ENCODE measurements at places on chromosomes 7 and 10. TPM values are rescaled to one million over a fixed set of nuclear protein-coding genes. Genes with fewer than 3 reads are reported as not detected.
A peak's percentile ranks its signal among the peaks of the same experiment; 100 is the strongest.

MARVELD1 gene
- 22.5 TPM for total RNA-seq

ZFAND4 gene
- 20.6 TPM for total RNA-seq

SEMA3A gene
- total RNA-seq, result 7.4 TPM

- no peak for DNase-seq
Observed at GRCh38 chr7:73742338-73742752, 3.7 kb upstream of the ABHD11 start.

DNA sequence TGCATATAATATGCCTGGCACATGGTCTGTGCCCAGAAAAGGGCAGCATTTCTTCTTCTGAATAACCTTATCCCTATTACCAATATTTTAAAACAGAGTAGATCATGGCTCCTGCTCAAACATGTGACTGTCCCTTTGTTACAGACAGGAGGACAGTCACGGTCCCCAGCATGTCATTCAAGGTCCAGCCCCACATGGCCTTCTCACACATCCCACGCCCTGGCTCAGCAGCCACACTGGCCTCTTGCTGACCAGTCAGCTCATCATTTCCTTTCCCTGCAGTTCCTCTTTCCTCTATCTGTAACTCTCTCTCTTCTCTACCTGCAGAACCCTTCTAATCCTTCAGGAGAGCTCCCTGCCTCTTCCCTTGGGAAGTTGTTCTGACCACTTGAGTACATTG, 167.8 kb downstream of the CHN2 start:
- no peak for DNase-seq

GRCh38 chr7:96075510-96076349, 246.2 kb downstream of the SLC25A13 start:
- DNase-seq, result peak; percentile 85

DNA sequence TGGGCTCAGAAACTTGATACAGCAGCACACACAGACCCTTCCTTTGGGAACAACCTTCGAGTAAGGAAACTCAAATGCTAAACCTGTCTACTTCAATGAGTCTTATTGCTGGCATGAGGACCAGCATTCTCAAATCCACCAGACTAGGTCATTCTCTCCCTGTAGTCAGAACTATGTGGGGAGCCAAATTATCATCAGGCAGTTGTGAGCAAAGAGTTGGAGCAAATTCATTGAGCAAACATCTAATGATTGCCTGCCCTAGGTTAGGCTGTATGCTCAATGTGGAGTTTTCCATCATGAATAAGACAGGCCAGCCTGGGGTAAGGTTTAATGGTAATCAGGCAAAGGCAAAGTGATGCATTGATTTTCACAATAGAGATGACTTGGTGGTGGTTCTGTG, 3.6 kb downstream of the EPDR1 start:
- DNase-seq, result no peak

GRCh38 chr10:10584161-10584560, 433.5 kb upstream of the CELF2 start:
- no peak for DNase-seq

DNA sequence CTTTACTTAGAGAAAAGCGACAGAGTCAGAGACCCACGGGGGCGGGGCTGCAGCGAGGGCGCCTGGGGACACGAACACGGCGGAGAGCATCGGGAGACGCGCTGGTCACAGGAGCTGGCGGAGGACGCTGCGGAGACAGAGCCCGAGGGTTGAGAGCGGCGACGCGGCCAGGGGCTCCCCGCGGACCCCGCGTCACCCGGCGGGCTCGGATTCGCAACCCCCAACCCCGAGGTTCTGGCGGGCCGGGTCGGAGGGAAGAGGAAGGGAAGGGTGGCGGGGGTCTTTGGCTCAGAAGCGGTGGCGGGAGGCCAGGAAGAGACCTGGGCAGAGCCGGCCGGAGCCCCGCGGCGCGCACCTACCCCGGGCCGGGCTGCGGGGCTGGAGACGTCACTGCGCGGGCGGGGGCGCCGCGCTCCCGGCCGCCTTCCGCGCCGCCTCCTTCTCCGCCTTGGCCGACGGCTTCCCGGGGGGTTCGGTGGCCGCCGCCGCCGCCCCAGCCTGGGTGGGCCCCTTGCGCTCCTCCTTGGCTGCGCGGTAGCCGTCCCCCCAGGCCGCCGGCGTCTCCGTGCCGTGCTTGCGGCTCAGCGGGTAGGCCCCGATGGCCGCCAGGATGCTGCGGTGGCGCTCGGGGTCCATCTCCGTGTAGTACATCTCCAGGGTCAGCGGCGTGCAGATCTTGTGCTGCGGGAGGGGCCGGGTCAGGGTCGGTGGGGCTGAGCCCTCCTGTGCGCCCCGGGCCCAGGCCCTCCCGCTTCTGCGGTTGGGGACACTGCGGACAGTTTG, 11.1 kb downstream of the CALY start:
- peak; percentile 50 for DNase-seq
